ENCODE measurements at places on chromosomes 7 and 10.
A peak's percentile ranks its signal among the peaks of the same experiment; 100 is the strongest.

- DNase-seq = no peak
These were observed 636.5 kb downstream of the DNAJB9 start for GRCh38 chr7:109206196-109206595.

- DNase-seq = no peak
These were observed 6.4 kb downstream of the TMEM120A start for GRCh38 chr7:75987805-75988567.

GRCh38 chr7:48168159-48168558 is 3.1 kb upstream of the ABCA13 start:
- no peak for DNase-seq

GRCh38 chr10:70054902-70055301 is 2.3 kb downstream of the MACROH2A2 start:
- no peak for DNase-seq

GRCh38 chr7:28269700-28270361 is 89.2 kb upstream of the JAZF1 start:
- DNase-seq = no peak

- DNase-seq = no peak
These were observed 271.2 kb downstream of the ADRA2A start for GRCh38 chr10:111348076-111348475.

GRCh38 chr10:93813507-93814465 is 56.0 kb downstream of the LGI1 start:
- no peak for DNase-seq

DNA sequence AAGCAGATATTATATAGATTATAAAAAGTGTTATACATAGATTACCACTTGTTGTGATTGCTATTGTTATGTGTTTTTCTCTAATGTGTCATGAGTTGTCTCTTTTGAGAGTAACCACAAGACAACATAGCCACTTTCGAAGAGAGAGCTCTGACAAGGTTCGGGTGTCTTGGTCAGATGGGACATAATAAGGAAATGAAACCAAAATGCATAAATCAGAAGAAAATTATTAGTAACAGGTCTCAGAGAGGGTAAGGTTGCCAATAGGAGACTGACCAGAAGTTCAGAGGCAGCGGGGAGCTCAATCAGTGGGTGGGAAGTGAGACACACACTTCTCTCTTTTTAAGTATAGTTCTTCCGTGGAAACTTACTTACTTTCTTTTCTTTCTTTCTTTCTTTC is 639.2 kb upstream of the POT1 start:
- no peak for DNase-seq

DNA sequence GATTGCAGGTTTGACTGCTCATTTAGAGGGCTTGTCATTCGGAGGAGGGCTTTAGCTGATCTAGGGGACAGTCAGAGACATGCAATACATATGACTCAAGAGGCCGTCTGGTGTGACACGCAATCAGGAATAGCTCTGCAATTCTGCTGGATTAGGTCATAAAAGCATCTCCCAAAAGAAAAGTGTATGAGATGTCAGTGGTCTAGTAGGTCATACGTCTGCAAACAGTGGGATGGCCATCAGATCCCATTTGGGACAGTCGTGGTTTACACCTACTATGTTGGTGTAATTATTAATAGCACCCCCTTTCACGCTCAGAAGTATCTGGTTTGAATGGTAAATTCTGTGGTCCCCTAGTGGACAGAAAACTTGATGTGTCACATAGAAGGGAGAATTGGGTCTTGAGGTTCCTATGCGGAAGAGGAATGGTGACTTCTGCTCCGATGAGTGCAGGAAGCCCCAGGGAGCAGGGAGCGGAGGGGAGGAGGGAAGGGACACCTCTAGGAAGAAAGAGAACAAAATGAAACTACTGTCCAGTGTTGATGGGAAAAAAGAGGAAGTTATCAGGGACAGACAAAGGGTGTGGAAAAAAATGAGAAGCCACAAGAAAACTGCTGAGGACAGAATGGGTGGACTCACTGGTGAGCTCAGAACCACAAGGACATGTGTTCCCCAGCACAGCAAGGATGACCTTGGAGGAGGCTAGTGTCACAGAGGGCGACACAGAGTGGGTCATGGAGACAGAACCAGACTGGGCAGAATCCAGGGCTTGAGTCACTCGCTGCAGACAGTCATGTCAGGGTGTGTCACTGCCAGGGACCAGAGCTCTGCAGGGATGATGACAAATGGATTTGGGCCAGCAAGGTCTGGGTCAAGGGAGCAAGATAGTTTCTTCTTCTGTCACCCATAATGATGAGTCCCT is 59.9 kb downstream of the MAP3K8 start:
- no peak for DNase-seq

DNA sequence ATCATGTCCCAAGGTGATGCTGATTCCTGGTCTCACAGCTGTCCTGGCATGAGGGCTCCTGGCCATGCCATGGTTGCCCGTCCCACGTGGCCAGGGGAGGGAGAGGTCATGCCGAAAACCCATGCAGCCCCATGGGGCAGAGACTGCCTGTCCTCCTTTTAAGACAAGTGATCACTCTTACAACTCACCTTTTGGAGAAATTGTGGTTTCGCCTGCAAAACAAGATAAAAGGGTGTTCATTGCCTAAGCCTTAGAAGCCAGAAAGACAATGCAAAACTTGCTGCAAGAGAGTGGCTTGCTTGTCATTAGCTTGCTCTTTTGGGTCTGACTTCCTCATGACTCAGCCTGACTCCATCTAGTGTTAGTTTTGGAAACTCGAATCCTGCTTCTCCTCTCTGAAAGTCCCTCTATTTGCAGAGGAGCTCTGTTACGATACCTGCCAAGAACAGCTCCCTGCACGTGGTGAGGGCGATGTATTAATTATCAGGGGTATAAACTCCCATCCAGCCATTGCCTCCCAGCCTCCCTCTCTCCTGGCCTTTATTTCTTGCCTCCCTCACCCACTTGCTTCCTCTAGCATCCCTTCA is 26.7 kb downstream of the TMEM273 start:
- peak; percentile 52 for DNase-seq

GRCh38 chr10:121880895-121881294 is 46.9 kb downstream of the ATE1 start:
- no peak for DNase-seq

DNA sequence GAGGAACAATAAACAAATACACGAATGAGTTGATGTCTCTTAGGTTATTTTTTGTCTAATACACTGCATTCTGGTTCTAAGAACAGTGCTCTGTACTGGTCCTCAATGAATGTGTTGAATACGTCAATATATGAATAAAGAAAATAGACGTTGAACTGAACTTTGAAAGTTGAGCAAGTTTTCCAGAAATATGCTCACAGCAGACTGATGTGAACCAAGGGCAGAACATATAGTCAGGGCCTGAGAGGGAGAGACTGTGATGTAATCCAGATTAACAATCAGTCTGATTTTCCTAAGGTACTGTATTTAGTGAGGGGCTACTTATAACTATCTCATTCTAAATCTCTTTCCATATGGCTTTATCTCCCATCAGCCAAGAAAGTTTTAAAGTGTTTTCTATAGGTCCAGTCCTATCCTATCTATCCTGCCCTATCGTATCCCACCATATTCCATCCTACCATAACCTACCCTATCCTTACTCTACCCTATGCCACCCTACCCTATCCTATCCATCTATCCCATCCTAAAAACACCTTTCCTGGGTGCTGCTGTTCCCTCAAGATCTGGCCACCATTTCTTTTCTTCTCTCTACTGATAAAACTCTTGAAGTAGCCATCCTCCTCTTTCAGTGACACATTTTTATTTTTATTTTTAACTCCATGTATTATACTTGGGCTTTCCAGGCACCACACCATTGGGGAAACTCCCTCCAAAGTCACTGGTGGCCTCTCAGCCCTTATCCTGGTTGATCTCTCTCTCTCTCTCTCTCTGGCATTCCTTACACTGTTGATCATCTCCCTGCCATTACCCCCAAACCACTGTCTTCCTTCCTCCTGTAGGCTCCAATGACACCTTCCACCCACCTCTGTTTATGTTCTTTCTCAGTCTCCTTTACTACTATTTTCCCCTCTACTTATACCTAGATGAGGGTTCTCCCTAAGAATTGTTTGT is 212.3 kb upstream of the SLC26A5 start:
- no peak for DNase-seq

DNA sequence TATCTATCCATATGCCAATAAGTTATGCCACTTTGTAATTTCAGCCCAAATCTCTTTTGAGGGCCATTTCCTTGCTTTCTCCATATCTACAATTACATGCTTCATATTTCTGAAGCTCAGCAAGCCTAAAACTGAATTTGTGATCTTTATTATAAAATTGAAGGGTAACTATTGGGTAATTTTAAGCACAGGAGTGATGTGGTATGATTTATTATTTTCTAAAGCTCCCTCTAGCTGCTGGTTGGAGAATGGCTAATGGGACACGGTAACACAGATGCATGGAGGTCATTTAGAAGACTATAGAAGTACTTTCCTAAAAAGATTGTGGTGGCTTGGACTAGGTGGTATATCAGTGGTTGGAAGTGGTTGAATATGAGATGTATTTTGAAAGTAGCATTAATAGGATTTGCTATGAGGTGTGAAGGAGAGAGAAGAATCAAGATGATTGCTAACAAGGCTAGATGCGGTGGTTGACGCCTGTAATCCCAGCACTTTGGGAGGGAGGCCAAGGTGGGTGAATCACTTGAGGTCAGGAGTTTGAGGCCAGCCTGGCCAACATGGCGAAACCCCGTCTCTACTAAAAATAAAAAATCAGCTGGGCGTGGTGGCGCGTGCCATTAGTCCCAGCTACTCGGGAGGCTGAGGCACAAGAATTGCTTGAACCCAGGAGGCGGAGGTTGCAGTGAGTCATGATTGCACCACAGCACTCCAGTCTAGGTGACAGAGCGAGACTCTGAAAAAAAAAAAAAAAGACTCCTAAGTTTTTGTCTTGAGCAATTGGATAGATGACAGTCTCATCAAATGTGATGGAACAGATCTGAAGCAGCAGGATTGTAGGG is 13.9 kb downstream of the KLHDC10 start:
- DNase-seq = no peak

DNA sequence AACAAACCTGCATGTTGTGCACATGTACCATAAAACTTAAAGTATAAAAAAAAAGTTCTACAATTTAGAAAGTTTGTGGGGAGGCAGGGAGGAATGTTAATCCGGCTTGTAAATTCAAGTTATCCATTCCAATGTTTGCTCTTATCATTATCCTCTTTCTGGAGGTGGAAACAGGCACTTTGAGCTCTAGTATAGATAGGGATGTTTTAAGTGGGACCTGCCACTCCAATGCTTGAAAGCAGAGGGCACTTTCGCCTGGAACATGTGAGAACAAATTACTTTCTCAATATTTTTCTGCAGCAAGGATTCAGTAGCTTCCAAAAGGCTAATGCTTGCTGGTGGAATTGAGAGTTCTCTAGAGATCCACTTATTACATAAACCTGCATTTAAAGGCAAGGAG is 45.6 kb downstream of the FEZF1 start:
- DNase-seq = no peak

GRCh38 chr7:140342727-140343514 is 55.4 kb downstream of the SLC37A3 start:
- no peak for DNase-seq

DNA sequence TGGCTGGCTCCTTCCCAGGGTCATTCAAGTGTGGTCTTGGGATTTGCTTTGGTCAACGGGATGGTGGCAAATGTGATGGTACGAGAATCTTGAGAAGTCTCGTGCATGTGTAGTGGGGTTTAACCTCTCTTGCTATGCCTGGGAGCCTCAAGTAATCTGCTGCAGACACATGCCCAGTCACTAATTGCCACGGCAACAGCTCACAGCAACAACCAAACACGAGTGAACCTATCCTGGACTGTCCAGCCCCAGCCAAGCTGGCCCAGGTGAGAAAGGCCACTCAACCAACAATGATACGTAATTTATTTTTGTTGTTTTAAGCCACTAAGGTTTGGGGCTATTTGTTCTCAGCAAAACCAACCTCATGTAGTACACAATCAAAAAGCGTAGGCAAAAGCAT is 38.1 kb upstream of the DDC start:
- DNase-seq = no peak

DNA sequence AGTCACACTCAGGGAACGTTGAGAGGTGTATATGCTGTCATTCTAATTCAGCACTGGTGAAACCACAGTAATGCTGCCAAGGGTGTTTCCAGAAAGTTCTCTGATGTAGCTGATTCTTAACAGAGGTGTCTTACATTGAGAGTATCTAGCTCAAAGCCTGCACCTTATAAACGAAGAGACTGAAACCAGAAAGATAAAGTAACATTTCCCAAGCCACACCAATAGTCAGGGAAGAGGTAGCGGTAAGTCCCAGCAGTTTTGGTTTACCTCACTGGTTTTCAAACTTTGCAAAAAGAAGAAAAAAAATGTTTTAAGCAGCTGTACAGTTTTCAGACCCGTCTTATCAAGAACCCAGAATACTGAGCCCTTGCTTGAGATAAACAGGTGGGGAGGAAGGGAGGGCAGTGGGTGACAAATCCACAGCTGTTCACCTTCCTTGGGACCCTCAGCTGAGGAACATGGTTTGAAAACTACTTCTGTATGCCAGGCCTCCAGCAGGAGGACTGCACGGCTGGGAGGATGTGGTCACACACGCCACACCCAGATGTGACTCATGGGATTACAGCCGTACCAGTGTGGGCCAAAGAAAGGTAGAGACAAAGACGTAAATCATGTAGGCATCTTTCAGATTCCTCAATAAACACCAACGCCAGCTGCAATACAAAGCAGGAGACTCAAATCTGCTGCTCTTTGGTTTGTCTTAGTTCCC is 63.9 kb upstream of the GSDME start:
- DNase-seq = no peak

- DNase-seq = no peak
These were observed 166.3 kb downstream of the NEURL1 start for GRCh38 chr10:103659674-103660363.

GRCh38 chr7:138864667-138865066 is 66.7 kb upstream of the ATP6V0A4 start:
- DNase-seq = no peak

DNA sequence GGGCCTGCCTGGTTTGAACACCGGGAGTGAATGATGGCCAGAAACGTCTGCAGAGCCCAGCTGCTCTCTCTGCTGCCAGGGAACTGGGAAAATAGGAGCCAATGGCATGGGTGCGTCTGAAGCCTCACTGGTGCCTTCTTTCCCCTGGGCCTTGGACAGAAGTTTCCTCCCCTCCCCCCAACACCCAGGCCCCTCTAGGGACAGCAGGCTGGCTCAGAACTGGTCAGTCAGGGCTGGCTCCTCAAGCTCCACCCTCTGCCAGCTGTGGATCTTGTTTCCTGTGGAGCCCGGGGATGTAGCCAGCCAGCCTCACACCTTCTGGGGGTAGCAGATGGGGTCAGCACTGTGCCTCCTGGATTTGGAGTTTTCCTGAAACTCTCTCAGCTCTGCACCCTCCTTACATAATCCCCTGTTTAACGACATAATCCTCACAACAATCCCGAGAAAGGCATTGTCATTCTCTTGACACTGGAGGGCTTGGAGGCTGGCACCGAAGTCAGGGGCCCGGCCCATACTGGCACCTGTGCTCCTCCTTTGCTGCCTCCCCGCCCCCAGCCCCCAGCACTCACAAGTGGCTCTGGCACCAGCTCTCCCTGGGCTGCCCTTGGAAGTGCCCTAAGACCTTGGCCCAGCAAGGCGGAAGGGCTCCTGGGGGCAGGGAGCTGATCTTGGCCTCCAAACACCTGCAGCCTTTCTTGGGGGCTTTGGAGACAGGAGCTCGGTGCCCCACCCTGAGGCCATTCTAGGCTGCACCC is 5.7 kb downstream of the LDB3 start:
- DNase-seq = no peak

- DNase-seq = no peak
These were observed 96.6 kb downstream of the SNX10 start for GRCh38 chr7:26388256-26388655.

GRCh38 chr10:5198386-5198785 is 1.7 kb downstream of the AKR1C4 start:
- no peak for DNase-seq
